Breast epithelium (tissue), 4 donors: ENCODE measurements at places on chromosomes 3 and 15. TPM values are rescaled to one million over a fixed set of nuclear protein-coding genes. Genes with fewer than 3 reads are reported as not detected.

The KIF7 gene
- total RNA-seq, result 10.5 TPM

The GOLGA6A gene
- 1.0 TPM for total RNA-seq

The CCR5 gene
- total RNA-seq, result 0.98 TPM

The ATP10A gene
- total RNA-seq, result 17.4 TPM

The SMCO1 gene
- total RNA-seq, result not detected

The BUB1B gene
- 1.4 TPM for total RNA-seq

The TM6SF1 gene
- total RNA-seq, result 7.3 TPM

The PPARG gene
- total RNA-seq, result 96.0 TPM

The ST3GAL6 gene
- total RNA-seq, result 22.1 TPM

The CRELD1 gene
- total RNA-seq, result 44.6 TPM

DNA sequence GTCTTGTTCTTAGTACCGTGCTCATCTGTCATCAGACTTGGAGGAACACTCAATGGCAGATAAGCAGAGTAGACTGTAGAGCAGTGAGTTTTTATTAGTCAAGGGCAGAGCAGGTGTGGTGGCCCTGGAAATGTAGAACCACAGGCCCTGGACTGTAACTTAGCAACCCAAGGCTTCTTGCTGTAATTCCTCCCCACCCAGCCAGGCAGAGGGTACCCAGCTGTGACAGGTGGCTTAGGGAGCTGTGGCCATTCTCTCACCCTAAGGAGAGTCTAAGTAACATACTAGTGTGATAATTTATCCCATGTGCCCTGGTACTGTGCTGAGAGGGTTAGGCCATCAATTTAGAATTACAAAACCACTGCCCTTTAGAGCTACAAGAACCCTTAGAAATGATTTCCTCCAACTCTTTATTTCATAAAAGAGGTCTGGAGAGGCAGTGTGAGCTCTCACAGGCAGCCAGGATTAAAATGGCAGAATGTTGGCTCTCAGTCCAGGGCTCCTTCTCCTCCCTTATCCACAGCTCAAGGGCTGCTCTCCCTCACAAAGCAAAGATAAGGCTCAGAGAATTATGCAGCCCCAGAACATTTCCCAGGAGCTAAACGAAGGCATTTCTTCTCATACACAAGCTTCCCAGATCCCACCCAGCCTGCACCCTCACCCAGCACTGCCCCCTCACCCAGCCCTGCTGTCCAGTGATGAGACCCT is 3.0 kb downstream of the POMGNT2 start:
- no peak for DNase-seq

DNA sequence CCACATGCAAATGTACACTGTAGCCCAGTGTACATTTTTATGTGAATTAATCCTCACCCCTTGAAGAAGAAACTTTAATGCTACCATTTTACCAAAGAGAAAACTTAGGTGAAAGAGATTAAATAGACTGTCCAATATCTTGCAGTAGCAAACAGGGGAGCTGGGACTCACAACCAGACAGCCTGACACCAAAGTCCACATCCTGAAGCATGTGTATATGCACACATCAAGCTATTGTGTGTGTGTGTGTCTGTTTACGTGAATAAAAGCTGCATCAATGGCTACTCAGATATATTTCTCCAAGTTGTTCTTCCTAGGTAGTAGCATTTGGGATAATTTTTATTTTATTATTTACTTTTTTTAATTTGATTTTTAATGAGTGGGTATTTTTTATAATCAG is 6.7 kb downstream of the ANO10 start:
- DNase-seq, result no peak

DNA sequence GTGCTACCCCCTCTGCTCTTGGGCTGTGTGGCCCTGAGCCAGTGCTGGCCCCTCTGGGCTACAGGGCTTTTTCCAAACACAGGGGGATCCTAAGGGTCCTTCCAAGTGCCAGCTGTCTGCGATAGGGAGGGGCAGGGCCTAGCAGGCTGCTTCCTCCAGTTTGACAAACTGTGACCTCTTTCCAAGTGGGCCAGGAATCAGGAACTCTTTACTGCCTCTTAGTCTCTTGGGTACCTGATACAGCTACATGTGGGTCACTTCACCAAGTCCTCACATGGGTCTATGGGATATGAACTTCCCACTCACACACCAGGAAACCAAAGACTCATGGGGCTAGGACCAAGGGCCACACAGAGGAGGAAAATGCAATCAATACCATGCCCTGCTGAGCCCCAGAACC is 25.4 kb downstream of the SEC61A1 start:
- no peak for DNase-seq

DNA sequence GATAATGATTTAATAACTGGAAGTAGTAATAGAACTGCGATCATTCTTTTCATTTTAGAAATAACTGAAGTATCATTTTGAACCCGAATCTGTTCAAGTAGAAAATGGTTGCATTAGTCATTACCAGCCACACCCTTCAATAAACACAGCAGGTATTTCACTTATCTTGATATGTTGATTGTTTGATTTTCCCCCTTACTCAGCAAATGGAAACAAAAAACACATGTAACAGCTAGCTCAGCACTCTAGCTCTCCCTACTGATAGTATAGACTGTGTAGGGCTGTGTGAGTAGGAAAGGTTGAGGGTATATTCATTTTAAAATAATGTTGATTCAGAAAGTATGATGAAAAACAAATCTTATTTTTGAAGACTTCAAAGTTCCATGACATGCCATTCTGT is 1.1 kb upstream of the GPR149 start:
- no peak for DNase-seq

GRCh38 chr3:187567661-187568121 is 102.5 kb downstream of the SST start:
- DNase-seq, result no peak

DNA sequence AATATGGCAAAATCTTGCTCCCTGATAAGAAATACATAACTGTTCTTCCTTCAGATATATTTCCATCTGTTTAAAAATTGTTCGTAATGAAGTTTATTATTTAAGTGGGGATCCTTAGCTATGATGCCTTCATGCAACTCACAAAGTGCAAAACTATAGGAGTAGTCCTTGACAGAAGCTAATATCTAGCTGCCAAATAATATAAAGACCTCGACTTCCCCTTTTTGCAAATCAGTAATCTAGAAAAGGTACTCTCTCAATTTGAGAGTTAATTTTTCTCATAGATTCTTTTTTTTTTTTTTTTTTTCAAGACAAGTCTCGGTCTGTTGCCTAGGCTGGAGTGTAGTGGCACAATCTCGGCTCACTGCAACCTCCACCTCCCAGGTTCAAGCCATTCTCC is 23.0 kb downstream of the SLTM start:
- no peak for DNase-seq

DNA sequence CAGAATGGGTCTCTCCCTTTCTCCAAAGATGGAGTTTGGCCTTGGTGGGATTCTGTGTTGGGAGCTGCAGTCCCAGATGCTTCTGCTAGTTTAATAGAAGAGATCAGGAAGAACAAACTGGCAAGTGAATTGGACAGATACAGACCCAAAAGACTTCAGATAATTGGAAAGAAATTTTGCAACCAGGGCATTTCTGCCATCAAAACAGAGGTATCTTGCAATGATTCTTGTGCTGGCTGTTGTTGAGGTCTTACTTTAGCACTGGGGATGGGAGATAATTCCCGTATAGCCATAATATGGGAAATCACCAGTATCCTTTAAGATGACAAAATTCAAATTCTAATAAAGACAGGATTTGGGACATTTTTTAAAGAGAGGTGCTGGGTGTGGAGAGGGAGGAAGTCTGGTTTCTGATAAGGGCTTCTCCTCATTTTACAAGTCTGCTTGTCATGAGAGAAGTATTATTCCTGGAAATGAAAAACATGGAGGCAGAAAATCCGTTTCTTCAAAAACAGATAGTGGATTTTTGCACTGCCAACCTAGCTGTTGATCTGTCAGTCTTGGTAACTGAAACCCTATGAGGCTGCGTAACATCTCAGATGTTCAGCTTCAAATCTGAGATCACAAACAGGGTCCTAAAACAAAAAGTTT is 40.1 kb downstream of the FNDC3B start:
- DNase-seq, result no peak

DNA sequence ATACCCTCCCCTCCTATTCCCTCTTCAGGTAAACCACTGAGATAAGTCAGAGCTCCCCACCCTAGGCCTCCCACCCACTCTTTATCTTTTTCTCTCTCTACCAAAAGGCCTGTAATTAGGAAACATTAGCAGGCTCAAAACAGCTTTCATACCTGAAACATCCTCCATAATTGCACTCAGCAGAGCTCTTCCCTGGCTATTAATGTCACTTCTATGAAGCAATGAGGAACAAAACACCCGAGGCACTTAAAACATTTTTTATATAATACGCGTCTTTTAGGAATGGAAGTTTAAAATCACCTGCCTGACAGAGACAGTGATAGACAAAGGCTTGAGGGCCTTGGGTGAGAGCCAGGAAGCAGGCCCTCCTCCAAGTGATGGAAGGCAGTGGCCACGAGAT is 138.9 kb downstream of the EPHB1 start:
- no peak for DNase-seq

DNA sequence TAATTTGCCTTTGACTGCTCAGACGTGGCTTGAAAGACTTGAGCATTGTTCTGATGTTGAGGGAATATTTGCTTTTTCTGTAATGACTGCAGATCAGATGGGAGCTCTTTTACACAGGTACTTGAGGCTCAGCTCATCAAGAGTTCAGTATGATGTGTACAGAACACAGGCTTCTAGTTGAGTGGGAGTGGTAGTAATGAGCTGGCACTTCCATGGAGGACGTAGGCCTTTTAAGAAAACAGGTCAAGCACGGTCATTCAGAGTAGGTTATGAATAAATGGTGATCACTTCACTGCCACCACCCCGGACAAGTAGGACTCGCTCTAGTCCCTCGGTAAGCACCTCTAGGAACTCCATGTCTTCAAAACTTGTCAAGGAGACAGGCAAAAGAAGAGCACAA is 8.8 kb downstream of the EMC4 start:
- no peak for DNase-seq

- DNase-seq, result no peak
Measured at GRCh38 chr15:67784090-67784781, 41.1 kb upstream of the SKOR1 start.

DNA sequence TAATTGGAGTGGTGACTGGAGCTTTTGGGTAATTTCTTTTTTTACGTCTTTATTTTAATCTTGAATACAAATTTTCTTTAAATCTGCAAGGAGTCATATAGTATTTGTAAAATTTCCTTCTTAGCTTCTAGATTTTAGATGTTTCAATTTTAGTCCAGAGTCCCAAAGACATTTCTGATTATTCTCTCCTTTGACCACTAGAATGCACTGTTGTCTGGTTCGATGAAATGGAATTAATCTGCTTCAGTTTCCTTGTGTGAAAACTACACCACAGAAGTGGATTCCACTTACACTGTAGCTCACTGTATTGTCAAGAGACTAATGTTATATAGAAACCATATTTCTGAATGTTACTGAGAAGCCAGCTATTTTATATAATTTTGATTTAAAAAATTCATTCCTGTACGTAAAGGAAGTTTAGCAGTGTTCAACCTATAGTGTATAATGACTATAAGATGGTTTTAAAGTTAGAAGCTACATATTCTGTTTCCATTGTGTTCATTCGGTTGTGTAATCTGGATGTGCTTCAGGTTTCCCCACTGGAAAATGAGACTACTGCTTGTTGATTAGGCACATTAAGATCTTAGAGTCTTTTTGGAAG is 6.1 kb downstream of the GRAMD1C start:
- no peak for DNase-seq

GRCh38 chr15:99481951-99482230 is 83.9 kb upstream of the MEF2A start:
- no peak for DNase-seq

GRCh38 chr3:113222451-113223086 is 11.2 kb downstream of the BOC start:
- DNase-seq, result no peak

- DNase-seq, result peak; percentile 20
Measured at GRCh38 chr15:42085721-42086120, 8.6 kb downstream of the PLA2G4D start.

DNA sequence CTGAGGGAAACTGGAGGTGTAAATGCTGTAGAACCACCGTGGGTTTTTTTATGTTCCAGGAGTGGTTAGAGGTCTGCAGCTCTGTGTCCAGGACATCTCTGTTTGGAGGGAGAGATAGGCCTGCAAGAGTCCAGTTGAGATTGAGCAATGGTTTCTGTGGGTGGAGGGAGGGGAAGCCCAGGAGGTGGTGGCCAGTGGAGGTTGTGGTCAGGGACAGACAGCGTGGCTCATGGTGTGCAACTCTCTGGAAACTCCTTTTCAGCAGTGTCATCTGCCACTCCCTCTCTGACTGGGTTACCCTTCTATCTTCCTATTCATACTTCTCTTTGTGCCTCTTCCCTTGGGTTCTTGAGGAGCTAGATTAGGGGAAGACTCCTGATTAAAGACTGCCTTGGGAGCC is 9.6 kb downstream of the XCR1 start:
- no peak for DNase-seq

DNA sequence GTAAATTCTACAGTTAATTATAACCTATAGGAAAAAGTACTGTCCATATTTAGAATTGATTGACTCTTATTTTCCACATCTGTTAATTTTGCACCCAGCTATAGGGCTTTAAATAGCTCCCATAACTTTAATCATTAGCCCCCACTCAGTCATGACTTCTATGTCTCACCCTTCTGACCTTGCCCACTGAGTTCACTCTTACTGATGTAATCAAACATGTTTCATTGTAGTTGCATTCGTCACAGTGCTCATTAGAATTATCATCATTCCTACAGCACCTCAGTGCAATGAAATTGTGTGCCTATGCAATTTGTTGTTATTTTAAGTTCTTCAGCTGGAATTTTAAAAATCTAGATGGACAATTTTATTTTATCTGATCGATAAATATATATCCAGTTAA is 151.4 kb downstream of the TIGIT start:
- DNase-seq, result no peak

DNA sequence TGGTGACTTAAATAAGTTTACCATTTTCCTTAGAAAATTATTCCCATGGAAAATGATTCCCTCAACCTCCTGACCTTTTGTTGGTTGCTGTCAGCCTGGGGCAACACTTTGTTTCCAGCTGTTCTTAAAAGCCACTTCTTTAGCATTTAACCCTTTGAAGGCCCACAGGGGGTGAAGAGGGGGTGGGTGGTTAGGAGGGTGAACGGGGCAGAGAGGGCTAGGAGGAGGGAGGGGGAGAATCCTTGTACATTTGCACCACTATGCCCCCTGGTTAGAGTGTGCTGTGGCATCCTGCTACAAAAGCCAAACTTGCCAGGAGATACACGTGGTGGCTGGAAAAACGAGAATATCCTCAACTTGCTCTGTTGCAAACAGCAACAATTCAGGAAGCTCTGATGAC is 273.2 kb upstream of the RGMA start:
- DNase-seq, result no peak

GRCh38 chr3:82145742-82146141 is 384.3 kb upstream of the GBE1 start:
- DNase-seq, result no peak

- no peak for DNase-seq
Measured at GRCh38 chr3:11672363-11672762, 28.6 kb upstream of the VGLL4 start.
